ENCODE measurements at places on chromosomes 16 and 17.

- DNase-seq = no peak
These were observed 19.8 kb downstream of the PPL start for GRCh38 chr16:4917117-4917516.

- no peak for DNase-seq
These were observed 16.6 kb downstream of the COG1 start for GRCh38 chr17:73209436-73209835.

GRCh38 chr17:79340333-79341221 lies 266.0 kb downstream of the ENGASE start:
- DNase-seq = no peak

GRCh38 chr17:5678171-5678570 lies 93.9 kb upstream of the NLRP1 start:
- no peak for DNase-seq

DNA sequence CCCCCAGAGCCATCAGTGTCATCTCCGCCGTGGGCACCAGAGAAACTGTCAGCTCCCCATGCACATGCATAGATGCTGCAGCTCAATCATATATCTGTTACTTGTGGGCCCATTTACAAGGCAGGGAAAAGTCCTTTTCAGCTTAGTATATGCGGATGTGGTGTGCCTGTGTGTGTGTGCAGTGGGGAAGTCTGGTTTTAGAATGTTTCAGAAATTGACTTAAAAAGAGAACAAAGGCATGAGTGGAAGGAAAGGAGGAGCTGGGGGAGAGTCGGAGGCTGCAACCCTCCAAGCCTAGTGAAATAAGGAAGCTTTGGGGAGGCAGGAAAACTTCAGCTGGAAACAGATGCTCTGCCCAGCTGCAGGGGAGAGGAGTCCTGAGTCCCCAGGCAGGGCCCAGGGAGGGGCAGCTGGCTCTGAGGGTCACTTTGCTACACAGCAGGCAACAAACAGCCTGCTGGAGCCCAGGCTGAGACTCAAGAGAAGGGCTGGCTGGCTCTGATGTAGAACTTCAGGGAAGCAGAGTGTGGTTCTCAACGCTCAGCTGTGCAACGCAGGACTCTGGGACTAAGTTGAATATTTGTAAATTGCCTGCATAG lies 11.1 kb upstream of the CD300LD start:
- DNase-seq = no peak
